SW480 (cell line): ENCODE measurements at places on chromosomes 2 and 18.

- DNase-seq, result no peak
These were observed 519.6 kb downstream of the LRP1B start for GRCh38 chr2:141611176-141611571.

- DNase-seq, result no peak
These were observed 35.1 kb downstream of the CCBE1 start for GRCh38 chr18:59661891-59662701.

DNA sequence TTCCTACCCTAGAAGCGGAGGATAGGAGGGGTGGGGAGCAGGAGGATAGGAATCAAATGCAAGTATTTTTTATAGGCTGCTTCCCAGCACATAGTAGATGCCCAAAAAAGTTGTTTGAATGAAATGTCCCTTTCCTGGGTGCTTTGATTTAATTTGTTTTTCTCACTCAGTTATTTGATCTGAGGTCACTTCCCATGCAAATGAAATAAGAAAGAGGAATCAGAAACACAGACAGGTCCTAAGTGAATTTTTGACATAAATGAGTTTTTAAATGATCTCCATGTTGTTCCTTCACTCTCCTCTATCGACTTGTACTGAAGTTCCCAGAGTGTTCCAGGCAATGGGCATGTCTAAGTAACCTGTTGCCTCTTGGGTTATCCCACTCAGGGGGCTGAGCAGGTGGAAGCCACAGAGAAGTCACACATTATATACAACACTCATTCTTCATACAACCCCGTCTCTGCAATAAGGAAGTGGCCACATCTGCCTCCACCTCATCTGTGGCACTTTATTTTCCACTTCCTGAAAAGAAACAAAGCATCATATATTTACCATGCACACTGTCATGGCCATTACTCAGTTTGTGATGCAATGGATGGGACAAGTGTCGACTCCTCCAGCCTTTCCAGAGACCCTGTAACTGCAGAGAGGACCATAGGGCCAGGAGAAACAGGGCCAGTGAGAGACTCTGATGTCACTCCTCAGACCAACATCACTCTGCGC lies 81.9 kb upstream of the ZNF397 start:
- DNase-seq, result no peak

DNA sequence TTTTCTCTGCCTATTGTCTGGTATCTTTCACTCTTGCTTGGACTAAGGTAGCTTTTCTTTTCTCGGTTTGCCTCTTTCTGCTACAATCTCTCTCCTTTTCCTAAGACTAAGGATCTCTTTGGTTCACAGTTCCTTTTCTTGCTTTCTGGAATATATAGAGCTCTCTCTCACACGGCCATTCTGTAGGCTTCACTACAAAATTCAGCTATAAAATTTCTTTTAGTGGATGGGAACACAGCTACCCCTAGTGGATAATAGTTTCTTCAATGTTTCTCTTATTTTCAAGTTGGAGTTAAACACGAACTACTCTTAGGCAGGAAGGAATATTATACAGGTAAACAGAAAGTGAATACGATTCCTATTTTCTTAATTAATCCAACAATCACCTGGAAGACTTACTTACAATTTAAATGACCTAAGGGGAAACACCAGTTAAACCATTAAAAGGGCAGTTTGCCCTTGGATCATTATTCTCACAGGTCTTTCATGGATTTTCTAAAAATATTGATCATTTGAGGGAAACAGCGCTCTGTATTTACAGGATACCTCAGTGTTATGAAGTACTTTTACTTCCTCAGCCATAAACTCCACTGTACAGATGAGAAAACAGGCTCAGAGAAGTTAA lies 140.5 kb downstream of the LRP2 start:
- peak; percentile 38 for DNase-seq

DNA sequence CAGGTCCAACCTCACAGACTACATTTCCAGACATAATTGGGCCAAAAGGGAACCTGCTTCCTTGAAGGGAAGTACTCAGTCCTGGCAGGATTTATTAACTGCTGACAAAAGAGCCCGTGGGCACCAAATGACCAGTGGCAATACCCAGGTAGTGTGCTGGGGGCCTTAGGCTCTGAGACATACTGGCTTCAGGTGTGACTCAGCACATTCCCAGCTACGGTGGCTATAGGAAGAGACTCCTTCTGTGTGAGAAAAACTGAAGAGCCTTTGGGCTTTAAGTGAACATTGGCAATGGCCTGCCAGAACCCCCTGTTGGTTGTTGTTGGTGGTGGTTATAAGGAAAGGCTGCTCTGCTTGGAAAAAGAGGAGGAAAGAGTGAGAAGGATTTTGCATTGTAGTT lies 401.8 kb downstream of the KCNJ3 start:
- no peak for DNase-seq
